ENCODE measurements at places on chromosomes 12 and 14. TPM values are rescaled to one million over a fixed set of nuclear protein-coding genes. Genes with fewer than 3 reads are reported as not detected.
A peak's percentile ranks its signal among the peaks of the same experiment; 100 is the strongest.

- DNase-seq, result no peak
Measured at GRCh38 chr12:1907652-1908611, 10.5 kb downstream of the CACNA2D4 start.

DNA sequence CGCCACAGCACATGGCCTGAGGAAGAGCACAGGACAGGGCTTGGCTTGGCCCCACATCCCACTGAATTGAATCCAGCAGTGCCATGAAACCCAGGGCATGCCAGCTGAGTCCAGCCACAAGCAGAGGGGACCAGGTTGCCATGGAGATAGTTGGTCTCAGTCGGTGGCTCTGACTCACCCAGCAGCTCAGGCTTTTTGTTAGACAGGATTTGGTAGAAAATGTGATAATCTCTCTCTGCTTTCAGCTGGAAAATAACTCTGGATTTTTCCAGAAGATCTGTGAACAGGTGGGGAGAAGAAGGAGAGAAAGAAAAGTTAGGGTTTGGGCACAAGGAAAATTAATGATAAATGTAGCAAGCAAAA, 4.8 kb downstream of the MYH7 start:
- no peak for DNase-seq

DNA sequence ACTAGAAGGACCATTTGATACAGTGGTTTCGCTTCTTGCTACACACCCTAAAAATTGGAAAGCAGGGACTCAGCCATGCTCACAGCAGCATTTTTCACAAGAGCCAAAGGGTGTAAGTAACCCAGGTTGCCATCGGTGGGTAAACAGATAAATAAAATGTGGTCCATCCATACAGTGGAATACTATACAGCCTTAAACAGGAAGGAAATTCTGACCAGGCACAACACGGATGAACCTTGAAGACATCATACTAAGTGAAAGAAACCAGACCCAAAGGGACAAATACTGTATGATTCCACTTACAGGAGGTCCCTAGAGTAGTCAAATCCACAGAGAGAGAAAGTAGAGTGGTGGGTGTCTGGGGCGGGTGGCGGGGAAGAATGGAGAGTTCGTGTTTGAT, 220.9 kb downstream of the PHETA1 start:
- DNase-seq, result no peak

GRCh38 chr12:92899386-92900001, 29.6 kb downstream of the EEA1 start:
- DNase-seq, result peak; percentile 75

- peak; percentile 66 for DNase-seq
Measured at GRCh38 chr12:110281549-110282299, 677 bp downstream of the ATP2A2 start.

DNA sequence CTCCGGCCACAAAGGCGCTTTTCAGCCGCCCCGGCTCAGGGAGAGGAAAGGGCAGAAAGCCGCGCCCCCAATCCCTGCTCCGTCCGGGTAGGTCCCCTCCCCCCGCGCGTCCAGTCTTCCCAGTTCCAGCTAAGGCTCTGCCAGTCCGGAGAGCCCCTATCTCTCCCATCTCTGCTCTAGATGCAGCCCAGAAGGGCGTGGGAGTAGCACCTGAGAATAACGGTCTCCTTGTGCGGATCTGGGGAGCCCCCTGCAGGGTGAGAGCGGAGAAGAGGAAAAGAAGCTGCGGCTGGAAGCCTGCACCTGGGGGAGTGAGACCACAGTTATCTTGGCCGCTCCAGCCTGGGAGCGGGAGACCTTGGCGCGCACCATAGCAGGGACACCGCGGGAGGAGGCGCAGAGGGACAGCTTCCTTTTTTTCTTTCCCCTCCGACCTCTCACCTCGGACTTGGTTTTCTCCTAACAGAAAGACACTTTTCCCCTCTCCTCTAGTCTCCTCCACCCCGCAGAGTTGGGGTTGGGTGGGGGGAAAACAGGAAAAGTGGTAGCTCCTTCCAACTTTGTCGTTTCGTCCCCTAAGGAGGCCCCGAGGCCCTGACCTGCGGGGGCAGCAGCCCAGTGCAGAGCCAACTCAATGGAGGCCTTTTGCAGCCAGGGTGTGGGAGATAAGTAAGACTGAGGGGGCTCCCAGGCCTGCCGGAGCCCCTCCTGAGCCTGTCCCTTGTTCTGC, 2.4 kb downstream of the DHH start:
- no peak for DNase-seq

GRCh38 chr14:52018252-52018651, 28.9 kb downstream of the RTRAF start:
- DNase-seq, result peak; percentile 78

DNA sequence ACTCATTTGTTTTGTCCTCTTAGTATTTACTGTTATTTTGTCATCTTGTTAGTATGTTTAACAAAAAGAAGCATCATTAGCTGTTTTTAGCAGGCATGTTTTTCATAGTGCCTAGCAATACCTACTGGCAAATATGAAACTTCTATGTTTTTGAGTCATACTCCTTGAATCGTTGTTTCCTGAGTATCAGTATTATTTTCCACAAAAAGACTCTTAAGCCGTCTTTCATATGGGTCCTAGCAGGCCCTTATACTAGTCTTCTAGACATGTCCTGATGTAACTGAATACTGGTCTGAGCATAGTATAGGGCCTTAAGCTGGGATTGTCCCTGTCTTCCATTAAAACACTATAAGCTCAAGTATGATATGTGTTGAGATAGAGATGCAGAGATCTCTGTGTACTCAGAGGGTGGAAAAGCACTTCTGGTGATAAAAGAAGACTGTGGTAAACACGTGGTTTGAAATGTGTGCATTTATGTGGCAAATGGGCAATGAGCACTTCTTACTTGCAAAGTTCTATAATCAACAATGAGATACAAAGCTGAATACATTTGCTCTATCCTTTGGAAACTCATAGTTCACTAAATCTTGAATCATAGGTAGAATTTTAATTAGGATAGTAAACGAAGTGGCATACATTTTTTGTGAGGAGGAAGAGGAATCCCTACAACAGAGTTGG, 348.8 kb downstream of the PDZRN4 start:
- no peak for DNase-seq

DNA sequence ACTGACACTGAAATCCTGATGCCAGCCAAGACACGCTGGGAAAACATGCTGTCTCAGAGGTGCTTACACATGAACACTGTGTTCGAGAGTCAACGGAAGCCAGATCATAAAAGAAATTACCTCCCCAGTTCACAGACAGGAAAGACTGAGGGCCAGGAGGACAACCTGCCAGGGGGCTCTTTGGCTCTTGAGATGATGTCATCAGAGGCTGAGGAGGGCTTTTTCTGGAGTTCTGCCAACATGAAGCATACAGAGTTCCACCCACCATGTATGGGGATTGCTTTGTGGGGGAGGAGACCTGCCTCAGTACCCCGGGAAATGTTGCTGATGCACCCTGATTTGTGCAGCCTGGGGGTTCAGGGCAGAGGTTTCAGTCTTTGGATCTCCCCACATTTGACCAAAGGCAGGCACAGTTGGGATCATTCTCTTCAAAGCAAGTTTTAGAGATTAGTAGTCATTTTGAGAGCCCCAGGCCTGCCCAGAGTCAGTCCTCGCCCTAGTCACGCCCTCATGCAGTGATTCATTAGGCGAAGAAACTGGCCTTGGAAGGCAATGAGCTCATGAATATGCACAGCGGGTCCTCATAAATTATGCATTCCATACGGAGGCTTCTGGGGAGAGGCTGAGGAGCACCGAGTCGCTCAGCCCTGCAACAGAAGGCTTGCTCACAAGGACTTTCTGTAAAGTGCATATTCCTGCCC, 34.9 kb upstream of the EML1 start:
- no peak for DNase-seq

DNA sequence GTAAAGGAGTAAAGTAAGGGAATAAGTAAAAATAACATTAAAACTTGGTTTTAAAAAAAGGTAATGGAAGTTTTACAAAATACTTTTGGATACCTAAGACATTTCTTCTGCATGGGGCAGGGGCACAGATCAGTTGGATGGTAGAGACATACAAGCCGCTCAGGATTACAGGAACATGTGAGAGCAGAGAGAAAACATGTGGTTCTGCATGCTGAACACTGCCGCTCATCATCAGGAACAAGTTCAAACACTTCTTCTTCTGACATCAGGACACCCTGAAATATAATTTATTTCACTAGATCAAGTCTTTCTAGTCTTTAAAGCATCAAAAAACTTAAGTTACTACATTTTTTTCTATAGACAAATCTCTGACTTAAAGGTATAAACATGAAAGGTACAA, 60.9 kb upstream of the SLC6A13 start:
- no peak for DNase-seq

DNA sequence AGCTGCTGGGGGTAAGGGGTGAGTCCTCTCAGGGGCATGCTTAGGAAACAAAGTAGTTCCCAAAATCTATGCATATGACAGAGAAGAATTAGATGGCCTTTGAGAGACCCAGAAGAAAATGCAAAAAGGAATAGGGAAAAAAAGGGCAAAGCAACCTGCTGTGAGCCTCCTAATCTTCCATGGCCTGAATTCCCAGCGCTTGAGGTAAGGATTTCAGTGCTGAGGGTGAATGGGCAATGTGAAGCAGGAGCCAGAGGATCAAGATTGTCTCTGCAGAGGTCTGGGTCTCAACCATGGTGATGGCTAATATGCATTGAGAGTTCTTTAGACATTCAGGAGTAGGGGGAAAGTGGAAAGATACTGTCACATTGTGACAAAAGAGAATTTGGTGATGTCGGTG, 31.5 kb downstream of the GPR65 start:
- no peak for DNase-seq

- DNase-seq, result no peak
Measured at GRCh38 chr14:20494935-20495766, 10.2 kb upstream of the RNASE10 start.

- no peak for DNase-seq
Measured at GRCh38 chr14:34046799-34047520, 96.1 kb upstream of the EGLN3 start.

- no peak for DNase-seq
Measured at GRCh38 chr14:99272899-99273765, 1.1 kb upstream of the BCL11B start.

DNA sequence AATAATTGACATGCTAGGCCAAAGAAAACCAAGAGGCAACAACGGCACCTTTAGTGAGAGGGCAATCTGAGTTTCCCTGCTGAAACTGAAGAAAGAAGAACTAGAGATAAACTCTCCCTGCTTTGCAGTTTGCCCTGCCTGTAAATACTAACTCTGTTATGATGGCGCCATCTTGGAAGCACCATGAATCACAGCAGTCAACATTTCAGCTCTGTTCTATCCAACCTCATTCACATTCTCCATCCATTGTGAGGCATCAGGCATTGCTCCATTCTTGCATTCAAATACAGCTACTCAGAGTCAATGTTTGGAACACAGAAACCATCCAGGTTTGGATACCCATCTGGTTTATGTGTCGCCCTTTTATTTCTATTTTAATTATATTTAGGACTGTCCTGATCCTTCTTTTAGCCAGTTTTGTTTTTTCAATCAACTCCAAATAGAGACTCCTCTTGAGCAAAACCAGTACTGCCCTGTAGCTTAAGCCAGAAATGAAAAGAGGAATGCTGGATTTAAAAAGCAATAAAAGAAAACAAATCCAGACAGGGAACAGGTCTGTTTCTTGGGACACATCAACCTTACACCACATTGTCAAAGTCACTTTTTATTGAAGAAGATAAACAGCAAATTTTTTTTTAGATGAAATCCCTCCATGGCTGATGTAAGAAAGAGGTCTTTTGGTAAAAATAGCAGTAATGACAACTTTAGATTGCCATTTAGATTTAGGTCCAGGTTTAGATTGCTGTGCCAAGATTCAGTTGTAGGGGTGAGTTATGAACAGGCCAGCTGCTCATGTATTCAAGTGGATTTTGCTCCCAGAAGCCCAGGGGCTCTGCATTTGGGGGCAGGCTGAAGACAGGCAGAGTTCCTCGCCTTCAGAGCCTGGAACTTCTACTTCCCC, 33.3 kb upstream of the PPM1A start:
- no peak for DNase-seq

DNA sequence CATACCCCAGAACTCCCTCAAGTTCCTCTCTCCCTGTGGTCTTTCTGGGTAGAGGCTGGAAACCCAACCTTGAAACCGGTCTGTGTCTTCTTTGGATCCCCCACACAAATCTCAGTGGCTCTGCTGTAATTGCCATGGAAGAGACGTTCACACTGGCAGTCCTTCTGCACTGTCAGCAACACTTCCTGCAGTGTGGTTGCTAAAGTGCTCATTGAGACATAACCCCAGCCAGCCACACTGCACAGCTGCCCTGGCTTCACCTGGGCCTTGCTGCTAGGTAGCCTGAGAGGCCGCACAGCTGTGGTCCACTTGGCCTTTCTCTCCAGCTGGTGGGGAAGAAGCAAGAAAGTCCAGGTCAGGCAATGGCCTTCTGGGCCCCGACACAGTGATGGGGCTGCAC, 2.4 kb downstream of the GZMH start:
- peak; percentile 52 for DNase-seq

GRCh38 chr12:47577206-47577989, 128.4 kb downstream of the RPAP3 start:
- DNase-seq, result no peak

- DNase-seq, result no peak
Measured at GRCh38 chr14:89598548-89599186, 181.6 kb upstream of the FOXN3 start.

DNA sequence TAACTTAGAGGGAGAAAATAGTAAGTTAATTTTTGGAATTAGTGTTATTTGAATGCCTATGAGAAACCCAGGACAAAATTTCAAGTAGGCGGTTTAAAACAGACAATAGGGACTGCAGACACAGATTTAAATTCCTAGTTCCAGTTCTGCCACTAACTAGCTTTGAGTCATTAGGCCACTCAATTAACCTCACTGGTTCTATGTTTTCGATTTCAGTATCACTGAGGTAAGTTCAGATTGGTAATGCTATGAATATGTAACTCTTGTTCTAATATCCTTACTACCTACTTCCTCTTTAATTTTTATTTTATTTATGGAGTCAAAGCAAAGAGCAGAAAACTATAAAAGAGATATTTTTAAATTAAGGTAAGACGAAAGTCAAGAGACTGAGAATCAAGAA, 52.6 kb downstream of the GALC start:
- DNase-seq, result no peak

SMCO2 gene
- not detected for total RNA-seq

SCN8A gene
- not detected for total RNA-seq

CLEC1A gene
- not detected for total RNA-seq

CFAP54 gene
- 2.7 TPM for total RNA-seq

RFX4 gene
- not detected for total RNA-seq

STAC3 gene
- total RNA-seq, result 2.5 TPM

RAN gene
- 48.4 TPM for total RNA-seq
